Nephron progenitor cell (in vitro differentiated cells): ENCODE measurements at places on chromosomes 11 and 22.
A peak's percentile ranks its signal among the peaks of the same experiment; 100 is the strongest.

DNA sequence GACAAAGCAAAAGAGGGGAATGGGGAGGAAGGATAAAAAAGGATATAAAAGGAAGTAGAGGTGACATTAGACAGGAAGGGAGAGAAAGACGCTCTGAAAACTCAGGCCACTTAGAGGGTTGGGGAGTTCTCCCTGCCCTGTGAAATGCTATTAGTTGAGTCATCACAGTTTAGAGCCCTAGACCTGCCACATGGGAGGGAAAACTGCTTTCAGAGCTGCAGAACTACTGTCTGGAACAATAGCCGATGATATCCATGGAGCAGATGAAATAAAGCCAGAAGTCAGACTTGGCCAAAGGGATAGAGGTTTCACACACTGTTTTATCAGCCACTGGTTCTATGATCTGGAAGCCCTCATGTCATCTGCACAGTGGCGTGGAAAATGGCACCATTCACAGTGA is 157.9 kb downstream of the NCAM1 start:
- no peak for DNase-seq

- DNase-seq = no peak
Measured at GRCh38 chr11:20771681-20772080, 102.3 kb downstream of the NELL1 start.

GRCh38 chr11:79648766-79649520 is 208.1 kb upstream of the TENM4 start:
- DNase-seq = no peak

DNA sequence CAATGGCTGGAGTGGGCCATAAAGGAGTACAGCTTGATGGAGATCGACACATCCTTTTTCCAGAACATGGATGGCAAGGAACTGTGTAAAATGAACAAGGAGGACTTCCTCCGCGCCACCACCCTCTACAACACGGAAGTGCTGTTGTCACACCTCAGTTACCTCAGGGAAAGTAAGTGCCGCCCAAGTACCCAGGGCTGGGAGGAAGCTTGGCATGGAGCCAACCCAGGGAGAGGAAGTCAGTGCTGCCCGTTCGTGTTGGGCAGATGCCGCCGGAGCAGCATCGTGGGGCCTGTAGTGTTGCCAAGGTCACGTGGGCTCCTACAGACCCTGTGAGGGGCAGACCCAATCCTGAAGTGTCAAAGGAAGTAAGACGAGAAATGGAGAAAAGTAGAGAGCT is 78.9 kb downstream of the FLI1 start:
- no peak for DNase-seq

DNA sequence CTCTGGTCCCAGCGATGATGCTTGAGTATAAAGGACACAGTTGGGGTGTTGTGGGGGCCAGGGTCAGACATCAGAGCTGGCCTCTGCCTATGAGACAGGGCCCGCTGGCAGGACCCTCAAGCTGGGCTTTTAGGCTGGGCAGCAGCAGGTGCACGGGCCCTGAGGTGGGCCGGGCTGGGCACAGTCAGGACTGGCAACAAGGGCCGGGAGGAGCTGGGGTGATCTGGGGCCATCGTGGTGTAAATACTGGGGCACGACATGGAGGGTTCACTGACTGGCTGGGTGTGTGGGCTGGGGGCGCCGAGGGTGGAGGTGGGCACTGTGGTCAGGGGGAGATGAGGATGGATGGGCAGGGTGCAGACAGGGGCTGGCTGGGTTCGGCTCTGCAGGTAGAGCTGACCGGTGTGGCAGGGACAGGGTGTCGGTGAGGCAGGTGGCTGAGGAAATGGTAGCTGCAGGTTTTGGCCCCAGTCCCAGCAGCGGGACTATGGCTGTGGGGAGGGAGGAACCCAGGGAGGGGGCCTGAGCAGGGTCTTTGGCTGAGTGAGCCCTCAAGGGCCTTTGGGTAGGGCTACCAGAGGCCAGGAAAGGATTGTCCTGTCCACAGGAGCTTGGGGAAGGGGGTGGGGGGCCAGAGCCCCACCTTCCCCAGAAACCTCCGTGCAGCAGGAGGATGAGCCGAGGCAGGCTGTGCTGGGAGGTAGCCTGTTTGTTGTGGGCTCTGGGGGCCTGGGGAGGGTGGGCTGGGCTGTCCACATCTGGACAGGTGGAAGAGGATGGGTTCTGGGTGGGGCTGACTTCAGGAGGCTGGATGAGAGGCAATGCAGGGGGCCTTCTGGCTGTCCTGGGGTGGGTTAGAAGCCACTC is 81.4 kb downstream of the KCNQ1 start:
- peak; percentile 1 for DNase-seq

DNA sequence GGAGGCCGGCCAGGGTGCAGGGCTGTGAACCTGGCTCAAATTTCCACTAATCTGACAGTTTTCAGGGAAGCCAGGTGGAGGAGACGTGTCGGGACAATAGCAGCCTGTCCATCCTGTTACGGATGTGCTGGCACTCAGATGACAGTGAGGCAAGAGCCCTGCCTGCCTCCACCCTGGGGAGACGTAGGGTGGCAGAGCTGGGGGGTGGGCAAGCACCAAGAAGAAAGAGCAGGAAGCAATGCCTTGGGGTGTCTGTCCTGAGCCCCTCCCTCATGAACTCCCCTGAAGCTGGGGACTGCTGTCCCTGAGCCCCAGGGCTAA is 10.0 kb upstream of the TRIM29 start:
- DNase-seq = no peak

- no peak for DNase-seq
Measured at GRCh38 chr22:43406186-43406790, 5.5 kb upstream of the MPPED1 start.

- DNase-seq = peak; percentile 86
Measured at GRCh38 chr22:22060200-22061084, 77.9 kb upstream of the TOP3B start.

- DNase-seq = peak; percentile 47
Measured at GRCh38 chr11:27485930-27486773, 13.6 kb upstream of the LGR4 start.
